NCI-H1694 treated with DMSO at 0.1 percent for 48 hours (cell line): ENCODE measurements at places on chromosomes 3 and 15.

GRCh38 chr15:89299896-89300295, 34.7 kb downstream of the POLG start:
- DNase-seq, result no peak

DNA sequence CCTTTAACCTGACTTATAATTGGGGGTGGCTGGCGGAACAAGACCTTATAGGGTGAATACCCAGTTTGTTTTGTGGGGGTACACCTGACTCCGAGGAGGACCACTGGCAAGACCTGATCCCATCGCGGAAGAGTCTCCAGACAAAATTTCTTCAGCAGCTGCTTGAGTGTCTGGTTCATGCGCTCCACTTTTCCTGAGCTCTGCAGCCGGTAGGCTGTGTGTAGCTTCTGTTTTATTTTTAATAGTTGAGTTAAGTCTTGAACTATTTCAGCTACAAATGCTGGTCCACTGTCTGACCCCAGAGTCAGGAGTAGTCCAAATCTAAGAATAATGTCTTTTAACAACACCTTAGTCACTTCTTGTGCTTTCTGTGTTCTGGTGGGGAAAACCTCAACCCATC, 21.2 kb upstream of the NOX5 start:
- DNase-seq, result no peak

DNA sequence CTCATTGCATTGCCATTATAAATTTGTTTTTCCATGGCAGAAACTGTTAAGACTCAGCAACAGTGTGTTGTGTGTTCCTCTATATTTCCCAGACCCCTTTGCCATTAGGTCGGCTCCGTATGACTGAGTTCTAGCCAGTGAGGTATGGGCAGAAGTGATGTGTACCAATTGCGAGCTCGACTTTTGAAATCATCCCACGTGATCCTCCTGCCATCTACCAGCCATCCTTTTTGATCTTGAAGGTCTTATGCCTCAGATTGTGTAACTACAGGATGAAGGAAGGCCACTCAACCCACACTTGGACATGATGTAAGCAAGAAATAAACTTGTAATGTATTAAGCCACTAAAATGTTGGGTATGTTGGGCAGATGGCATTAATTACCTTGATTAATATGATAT, 562.3 kb downstream of the PDCD6IP start:
- no peak for DNase-seq

GRCh38 chr3:182906036-182906435, 74.3 kb downstream of the DCUN1D1 start:
- DNase-seq, result no peak

DNA sequence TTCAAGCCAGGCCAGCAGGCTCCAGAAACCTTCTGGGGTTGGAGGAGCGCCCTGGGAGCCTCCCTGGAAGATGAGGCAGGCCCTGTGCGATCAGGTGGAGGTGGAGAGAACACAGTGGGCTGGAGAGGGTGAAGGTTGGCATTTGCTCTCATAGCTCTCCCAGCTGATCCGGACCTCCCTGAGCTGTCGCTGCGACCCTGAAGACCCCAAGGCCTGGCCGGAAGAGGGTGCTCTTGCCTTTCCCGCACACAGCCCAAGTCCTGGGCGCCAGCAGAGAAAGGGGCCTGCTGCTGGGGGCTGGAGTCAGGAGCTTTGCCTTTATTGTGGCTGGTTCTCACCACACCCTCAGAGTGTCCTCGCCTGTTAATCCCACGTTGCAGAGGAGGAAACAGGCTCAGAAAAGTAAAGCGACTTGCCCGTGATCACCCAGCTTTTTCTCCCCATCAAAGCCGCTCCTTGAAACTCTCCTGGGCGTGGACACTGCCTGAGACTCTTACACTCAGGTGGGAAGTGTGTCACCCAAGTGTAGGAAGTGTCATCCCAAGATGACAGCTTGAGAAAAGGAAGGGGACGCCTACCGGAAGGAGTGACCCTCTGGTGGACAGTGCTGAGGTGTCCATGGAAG, 8.6 kb upstream of the RPL29 start:
- DNase-seq, result peak; percentile 28

GRCh38 chr3:182445576-182445975, 347.7 kb upstream of the ATP11B start:
- no peak for DNase-seq

GRCh38 chr3:71045917-71046282, 537.6 kb downstream of the FOXP1 start:
- DNase-seq, result no peak

- no peak for DNase-seq
Measured at GRCh38 chr15:35167675-35168074, 82.6 kb upstream of the NANOGP8 start.

DNA sequence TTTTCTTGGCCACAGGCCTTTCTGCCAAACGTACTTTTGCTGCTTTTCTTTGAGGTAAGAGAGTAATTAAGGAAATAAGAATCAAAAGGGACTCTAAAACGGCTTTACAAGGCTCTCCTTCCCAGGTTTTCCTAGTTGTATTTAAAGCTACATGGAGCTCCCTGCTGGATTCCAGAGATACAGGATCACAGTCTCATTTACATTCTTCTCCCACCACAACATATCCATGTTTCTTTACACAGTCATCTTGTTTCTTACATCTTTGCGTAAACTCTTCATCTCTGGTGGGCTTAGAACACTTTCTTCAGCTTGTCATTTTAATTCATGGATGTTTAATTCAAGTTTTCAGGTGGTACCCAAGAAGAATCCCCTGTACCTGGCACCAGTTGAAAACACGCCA, 117.6 kb upstream of the BFSP2 start:
- no peak for DNase-seq

DNA sequence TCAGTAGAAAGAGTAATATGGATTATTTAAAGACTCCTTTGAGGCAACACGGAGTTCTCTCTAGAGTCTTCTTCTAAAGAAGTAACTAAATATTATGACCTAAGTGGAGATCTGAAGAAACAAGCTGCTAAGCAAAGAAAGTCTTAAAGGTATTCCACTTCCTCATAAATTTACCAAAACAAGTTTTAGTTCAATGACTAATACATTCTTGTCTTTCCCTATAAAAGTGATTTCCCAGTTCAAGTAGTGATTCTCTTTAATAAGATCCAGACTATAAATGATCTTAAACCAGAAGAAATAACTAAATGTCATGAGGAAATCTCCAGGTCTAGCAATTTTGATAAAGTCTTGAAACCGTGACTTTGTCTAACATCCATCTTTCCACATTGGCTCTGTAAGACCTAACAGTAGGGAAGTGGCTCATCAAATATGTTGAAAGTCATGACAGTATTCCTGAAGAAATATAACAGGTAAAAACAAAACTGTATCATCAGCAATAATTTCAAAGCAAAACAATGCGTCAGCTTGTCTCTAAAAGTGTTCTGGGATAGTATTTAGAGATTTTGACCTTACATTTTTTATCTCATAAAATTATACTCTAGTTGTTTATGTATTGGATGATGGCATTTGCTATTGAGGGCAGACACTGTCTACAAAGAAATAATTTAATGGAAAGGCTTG, 51.8 kb upstream of the NEDD4 start:
- DNase-seq, result no peak

DNA sequence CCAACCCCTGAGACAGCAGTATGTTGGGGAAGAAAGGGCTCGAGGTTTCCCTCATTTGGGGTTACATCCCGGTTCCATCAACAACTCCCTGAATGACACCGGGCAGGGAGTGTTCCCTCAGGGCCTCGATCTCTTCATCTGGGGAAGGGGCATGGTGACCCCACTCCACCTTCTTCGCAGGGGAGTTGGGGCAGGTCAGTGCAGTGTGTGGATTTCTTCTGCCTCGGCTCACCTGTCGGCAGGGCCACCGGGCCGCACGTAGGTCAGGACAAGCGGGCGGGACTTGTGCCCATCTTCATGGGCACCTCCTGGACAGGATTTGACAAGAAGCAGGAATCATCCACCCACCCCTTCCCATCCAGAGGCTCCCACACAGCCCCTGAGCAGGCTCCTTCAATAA, 17.4 kb downstream of the GRIP2 start:
- no peak for DNase-seq

DNA sequence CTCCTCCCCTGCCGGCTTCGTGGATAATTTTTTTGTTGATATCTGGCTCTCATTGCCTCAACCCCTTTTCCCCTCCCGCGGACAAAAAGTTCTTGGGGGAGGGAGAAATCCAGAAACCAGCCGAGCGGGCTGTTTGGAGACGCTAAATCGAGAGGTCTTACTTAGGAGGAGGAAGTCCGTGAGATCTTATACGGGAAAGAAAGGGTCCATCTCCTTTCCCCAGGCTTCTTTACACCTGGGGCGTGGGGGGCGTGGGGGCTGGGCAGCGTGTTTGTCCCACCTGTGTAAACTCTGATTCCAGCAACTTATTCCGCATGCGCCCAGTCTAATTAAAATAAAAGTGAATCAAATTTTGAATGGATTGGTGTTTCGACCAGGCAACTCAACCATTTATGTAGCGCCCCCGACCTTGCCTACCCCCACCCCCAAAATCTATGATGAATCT, 364 bp upstream of the CADPS start:
- no peak for DNase-seq

DNA sequence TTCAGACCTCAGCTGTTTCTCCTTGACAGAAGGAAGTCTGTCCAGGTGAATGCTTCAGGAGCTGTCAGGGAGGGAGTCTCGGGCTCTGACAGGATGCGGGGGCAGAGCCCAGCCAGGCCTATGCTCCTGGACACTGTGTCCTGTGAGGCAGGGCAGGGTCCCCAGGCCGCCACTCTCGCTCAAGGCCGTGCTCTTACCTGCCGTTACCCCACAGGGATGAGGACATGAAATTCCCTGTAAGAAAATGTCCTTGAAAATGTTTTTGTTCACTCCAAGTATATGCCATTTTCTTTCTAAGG, 63.9 kb downstream of the BOC start:
- no peak for DNase-seq

DNA sequence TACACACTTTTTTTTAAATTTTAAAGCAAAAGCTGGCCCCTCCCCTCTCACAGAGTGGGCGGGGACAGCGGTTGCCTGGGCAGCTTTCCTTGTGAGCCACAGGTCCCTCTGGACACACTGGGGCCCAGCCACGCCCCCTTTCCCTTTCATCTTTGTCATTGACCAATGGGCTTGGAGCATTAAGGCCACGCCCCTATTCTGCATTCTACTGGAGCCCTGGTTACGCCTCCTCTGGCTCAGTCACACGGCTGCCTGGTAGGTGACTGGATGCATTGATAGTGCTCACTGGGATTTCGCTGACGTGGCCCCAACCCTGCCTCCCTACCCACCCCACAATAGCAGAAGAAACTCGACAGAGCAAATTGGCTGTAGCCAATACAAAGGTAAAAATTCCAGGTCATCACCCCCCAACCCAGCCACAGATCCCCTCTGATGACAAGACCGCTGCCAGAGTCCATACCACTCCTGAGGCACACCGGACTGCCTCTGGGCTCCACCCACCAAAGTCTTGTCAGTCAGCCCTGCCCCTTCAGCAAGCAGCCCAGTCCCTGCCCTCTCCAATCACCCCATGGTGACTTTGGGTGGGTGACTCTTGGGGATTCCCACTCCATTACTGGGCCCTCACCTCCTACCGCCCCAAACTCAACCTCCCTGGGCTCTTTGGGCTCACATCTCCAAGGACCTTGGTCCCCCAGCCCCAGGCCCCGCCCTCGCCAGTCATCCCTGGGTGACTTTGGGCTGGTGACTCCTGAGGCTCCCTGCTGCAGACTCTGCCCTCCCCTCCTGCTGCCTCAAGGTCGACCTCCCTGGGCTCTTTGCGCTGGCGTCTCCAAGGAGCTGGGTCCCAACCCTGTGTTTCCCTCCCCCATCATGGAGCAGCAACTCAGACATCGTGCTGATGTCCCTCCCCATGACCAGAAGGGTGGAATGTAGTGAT, 112.2 kb upstream of the FAN1 start:
- DNase-seq, result no peak

DNA sequence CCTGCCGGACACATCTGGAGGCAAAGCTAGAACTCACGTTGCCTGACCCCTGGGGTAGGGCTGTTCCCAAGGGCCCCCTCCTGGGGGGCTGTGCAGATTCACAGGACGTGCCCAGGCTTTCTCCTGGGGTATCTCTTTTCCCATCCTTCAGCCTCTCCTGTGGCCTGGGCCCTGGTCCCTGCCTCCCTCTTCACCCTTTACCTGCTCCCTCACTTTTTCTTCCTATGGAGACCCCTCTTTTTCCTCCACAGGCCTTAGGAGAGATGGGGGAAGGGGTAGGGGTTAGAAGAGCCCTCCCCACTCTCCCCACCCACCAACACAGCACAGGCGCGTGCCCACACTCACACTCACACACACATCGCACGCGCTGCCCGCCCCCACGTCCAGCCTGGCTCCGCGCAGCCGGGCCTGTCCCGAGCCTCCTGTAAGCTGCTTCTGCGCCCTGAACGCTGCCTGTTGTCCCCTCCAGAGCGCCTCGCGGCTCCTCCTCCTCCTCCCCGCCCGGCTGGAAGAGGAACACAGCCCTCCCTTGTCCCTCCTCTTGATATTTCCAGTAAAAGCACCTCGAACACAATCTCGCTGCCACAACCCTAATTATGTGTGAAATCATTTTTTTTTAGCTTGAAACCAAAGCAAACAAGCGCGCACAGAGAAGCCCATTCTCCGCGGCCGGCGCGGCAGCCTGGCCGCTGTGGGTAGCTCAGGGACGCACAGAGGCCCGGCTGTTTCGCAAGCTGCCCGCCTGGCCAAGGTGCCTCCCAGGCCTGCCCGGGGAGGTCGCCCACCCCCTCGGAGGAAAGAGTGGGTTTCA, 33.9 kb upstream of the ACAN start:
- DNase-seq, result no peak

GRCh38 chr3:69104586-69104985, 17.8 kb downstream of the LMOD3 start:
- no peak for DNase-seq

DNA sequence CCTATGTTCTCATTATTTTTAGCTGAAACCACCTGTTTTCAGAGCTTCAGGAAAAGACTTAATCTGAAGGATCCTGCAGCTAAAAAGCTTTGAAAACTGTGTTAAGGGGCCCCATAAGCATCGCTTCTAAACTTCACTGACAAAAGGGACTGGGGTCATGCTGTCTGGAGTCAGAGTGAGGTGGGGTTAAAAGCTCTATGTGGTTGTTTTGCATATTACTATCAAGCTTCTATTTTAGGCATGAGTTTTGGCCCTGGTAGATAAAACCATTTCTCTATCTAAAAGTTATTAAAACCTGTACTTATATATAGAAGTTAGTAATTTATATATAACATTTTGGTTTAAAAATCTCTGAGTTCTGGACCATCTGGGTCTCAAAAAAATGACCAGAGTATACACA, 45.5 kb downstream of the GPR160 start:
- no peak for DNase-seq
